Right atrium auricular region (tissue), 2 donors: ENCODE measurements at places on chromosomes 16 and 17.

- DNase-seq, result no peak
These were observed 16.6 kb upstream of the PDXDC1 start for GRCh38 chr16:14958323-14958600.

DNA sequence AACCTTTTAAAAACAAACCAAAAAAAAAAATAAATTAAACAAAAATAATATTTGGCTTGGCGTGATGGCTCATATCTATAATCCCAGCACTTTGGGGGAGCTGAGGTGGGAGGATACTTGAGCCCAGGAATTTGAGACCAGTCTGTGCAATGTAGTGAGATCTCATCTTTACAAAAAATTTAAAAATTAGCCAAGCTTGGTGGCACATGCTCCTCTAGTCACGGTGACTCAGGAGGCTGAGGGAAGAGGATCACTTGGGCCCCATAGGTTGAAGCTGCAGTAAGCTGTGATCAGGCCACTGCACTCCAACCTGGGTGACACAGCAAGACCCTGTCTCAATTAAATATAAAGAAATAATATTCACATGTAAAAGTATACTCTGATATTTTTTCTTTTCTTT lies 12.2 kb downstream of the GNGT2 start:
- DNase-seq, result no peak

- DNase-seq, result no peak
These were observed 311.1 kb upstream of the MAF start for GRCh38 chr16:79911660-79912059.

DNA sequence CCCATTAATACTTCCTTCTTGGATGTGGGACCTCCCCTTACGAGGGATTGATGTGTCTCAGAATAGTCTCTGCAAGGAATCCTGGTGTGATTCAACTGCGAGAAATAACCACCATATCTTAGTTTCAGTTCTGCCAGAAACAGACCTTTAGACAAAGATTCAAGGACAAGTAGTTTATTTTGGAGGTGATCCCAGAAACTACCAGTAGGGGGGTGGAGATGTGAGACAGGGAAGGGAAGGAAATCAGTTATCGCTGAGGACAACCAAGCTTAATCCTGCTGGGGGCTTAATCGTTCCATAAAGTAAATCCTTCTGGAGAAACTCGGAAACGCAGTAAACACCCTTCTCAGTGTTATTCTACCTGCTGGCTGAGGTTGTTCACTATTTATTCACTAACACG lies 5.0 kb upstream of the SDR42E1 start:
- DNase-seq, result no peak

GRCh38 chr16:21663889-21664647 lies at the start of gene OTOA:
Gene OTOA, plus strand, starts transcription at chr16:21663968. Its CDS starts 14,547 bp downstream, at chr16:21678515.
- DNase-seq, result no peak

DNA sequence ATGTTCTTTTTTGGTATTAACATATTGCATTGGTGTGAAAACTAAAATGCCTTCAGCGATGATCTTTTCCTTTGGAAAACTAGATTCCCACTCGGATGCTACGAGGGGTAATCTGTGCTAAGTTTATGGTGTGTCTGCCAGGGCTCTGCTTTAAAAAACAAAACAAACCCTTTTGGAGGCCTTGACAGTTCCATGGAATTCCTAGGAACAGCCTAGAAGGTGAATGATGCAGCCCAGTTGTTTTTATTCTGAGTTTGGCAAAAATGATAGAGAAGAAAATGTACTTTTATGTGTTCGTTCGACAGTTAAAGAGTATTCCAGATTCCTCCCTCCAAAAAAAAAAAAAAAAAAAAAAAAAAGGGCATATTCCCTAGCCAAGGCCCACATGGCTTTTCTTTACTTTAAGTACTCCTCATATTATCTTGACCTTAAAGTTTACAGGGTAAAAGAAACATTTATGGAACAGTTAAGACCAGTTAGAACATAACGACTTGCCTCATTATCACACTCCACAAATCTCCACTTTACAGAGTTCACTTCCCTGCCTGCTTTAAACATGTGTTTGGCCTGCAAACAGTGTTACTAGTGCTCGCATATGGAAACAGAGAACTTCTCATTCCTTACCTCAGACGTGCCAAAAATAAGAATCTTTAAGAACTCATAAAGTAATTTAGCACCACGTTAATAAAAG lies 159.1 kb downstream of the WWOX start:
- no peak for DNase-seq
